ENCODE measurements at places on chromosomes 2 and 18. TPM values are rescaled to one million over a fixed set of nuclear protein-coding genes. Genes with fewer than 3 reads are reported as not detected.
A peak's percentile ranks its signal among the peaks of the same experiment; 100 is the strongest.

ABCG8 gene
- not detected for total RNA-seq

AQP12A gene
- not detected for total RNA-seq

CCL20 gene
- not detected for total RNA-seq

DNA sequence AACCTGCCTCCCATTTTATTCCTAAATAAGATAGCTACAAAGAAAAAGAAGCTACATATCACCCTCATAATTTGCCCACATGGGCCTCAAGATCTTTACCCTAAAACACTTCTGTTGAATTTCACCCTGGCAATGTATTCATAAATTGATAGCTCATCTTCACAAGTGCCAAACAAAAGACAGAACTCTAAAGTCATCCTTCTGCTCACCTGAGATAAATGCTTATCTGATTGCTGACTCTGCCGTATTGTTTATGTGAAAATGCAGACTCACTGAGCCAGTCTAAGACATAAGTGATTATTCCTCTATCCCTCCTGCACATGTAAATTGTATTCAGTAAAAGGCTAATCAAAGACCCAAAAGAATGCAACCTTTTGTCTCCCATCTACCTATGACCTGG, 2.0 kb downstream of the RDH14 start:
- no peak for DNase-seq

DNA sequence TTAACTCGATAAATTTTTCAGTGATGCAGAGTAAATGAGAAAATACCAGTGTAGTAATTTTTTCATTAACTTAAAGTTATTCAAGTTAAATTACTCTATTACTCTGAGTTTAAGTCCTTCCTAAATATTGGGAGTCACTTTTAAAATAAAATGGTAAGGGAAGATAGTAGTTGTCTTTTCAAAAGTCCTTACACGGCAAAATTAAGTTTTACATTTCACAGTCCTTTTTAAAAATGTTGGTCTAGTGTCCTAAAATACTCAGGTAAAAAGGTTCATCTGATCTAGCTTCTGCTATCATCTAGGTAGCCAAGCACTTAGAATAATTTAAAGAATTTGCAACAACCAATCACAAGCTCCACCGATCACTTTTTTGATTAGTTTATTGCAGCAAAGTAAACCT, 146.9 kb downstream of the MEMO1 start:
- no peak for DNase-seq

MAP3K20 gene
- total RNA-seq = 327 TPM

- peak; percentile 15 for DNase-seq
Measured at GRCh38 chr2:212124598-212124997, 414.0 kb downstream of the ERBB4 start.

GRCh38 chr2:217976301-217976700, 26.5 kb downstream of the TNS1 start:
- DNase-seq = no peak

GRCh38 chr18:45976974-45977373, 9.8 kb upstream of the EPG5 start:
- DNase-seq = no peak

- DNase-seq = no peak
Measured at GRCh38 chr2:157439824-157440186, 4.1 kb downstream of the CYTIP start.

- no peak for DNase-seq
Measured at GRCh38 chr18:46297124-46297523, 192.9 kb downstream of the HAUS1 start.

Measured in right cardiac atrium (tissue), 5 donors.